OCI-LY7 (cell line): ENCODE measurements at places on chromosomes 3 and 15.

DNA sequence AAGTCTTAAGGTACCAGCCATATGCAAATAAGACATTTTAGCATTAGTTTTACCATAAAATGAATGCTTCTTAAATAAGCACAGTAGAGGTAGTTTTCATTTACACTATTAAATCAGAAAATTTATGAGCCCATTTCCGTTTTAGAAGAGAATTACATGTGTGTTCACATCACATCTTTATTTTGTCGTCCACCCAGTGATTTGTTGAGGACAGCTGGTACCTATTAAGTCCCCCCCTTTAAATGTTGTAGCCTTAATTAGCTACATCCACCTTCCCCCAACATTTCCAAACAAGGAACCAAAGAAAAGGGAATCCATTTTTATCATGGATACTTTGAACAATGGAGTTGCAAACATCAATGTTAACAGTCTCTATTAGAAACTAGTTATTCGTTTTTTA lies 6.8 kb downstream of the IL17RD start:
- DNase-seq = no peak

DNA sequence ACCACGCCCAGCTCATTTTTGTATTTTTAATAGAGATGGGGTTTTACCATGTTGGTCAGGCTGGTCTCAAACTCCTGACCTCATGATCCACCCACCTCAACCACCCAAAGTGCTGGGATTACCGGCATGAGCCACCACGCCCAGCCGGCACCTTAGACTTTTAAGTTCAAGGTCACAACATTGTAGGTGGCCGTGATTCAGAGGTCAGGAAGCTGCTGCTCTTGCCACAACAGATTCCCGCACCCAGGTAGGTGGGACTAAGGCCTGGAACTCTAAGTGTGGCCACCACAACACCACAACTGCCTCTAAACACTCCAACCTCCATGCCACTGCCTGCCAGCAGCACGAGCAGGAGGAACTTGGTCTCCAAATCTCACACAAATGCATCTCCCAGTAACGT lies 196.8 kb downstream of the STT3B start:
- no peak for DNase-seq

- no peak for DNase-seq
Observed at GRCh38 chr3:32873531-32874130, 55.8 kb downstream of the TRIM71 start.

- peak; percentile 38 for DNase-seq
Observed at GRCh38 chr3:39414421-39414907, 7.9 kb downstream of the RPSA start.

- no peak for DNase-seq
Observed at GRCh38 chr3:33424606-33425452, 15.4 kb downstream of the UBP1 start.

DNA sequence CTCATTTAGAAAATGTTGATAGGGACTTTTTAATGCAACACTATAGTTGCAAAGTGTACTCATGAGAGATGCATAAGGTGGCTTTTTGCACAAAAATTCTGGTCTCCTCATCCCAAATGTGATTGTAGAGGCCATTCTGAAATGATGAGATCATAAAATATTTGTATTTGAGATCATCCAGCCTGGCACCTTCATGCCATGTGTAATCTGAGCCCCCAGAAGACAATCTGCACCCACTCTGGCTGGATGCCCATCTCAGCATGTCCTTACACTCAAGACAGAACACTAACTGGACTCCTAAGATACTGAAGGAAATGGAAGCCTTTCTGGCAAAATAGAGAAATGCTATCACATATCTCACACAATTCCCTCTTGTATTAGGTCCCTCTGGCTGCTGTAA lies 49.2 kb downstream of the SLC7A14 start:
- DNase-seq = no peak

- DNase-seq = no peak
Observed at GRCh38 chr3:187640569-187641059, 29.6 kb downstream of the SST start.

GRCh38 chr3:178369006-178369405 lies 167.2 kb upstream of the KCNMB2 start:
- DNase-seq = no peak

GRCh38 chr15:33757516-33758232 lies 210.6 kb upstream of the CHRM5 start:
- no peak for DNase-seq

GRCh38 chr15:60480888-60481287 lies 1.9 kb upstream of the ICE2 start:
- DNase-seq = no peak

GRCh38 chr3:112779558-112780480 lies 66.8 kb downstream of the CD200R1L start:
- no peak for DNase-seq

GRCh38 chr3:187136936-187137335 lies 2.4 kb downstream of the RPL39L start:
- DNase-seq = no peak

GRCh38 chr15:29936353-29937049 lies 114.2 kb upstream of the TJP1 start:
- DNase-seq = no peak

DNA sequence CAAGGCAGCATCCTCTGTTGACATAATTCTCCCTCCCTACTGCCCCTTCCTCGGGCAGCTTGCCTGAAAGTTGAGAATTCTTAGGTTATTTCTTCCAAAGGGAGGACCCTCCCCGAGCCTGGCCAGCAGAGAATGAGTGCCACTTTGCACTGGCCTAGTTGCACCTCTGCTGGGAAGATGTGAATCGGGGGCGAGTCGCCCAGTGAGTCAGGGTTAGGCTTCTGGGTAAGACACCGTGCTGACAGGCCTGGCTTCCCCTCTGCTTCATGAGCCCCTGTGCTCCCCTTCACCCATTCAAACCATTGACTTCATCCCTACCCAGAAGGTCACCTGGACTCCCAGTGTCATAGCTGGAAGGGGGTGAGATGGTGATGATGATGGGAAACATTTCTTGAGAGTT lies 82.3 kb downstream of the AAGAB start:
- DNase-seq = no peak

DNA sequence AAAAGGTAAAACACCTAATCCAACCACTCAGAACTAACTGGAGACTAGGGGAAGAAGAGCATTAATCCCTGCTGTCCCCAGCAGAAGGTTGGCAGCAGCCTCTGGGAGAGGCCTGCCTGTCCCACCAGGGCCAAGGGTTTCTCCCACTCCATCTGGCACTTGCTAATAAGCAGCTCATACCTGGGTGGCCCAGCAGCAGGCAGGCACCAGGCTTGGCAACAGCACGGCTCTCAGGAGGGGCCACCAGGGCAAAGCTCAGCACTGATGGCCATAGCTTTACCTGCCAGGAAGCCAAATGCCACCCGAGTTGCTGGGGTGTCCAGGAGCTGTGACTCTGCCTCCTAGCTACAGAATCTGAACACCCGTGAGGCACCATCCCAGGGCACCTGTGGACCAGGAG lies 58.3 kb downstream of the BOC start:
- DNase-seq = no peak

- DNase-seq = peak; percentile 16
Observed at GRCh38 chr3:114405202-114405990, 111.6 kb downstream of the TIGIT start.

- no peak for DNase-seq
Observed at GRCh38 chr15:59329570-59330350, 42.9 kb downstream of the MYO1E start.

GRCh38 chr15:75002398-75002797 lies 7.0 kb downstream of the SCAMP5 start:
- no peak for DNase-seq

GRCh38 chr3:51622868-51623267 lies 48.2 kb upstream of the TEX264 start:
- DNase-seq = no peak

DNA sequence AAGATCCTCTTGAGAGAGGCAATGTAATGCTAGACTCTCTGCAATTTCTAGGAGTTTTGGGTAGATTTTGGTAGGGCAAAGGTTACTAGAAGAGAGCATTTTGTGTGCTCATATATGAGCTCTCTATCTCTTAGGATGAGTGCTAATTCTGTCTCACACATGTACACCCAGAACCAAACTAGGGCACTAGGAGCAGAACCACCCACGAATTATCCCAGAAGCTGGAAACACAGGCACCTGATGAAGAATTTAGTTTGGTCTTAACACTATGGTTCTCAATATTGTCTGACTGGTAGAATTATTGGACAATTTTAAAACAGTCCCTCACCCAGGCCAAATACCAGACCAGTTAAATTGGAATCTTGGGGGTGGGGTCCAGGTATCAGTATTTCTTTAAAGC lies 94.8 kb downstream of the PRICKLE2 start:
- no peak for DNase-seq

- DNase-seq = no peak
Observed at GRCh38 chr15:29401644-29402043, 132.0 kb upstream of the NSMCE3 start.

DNA sequence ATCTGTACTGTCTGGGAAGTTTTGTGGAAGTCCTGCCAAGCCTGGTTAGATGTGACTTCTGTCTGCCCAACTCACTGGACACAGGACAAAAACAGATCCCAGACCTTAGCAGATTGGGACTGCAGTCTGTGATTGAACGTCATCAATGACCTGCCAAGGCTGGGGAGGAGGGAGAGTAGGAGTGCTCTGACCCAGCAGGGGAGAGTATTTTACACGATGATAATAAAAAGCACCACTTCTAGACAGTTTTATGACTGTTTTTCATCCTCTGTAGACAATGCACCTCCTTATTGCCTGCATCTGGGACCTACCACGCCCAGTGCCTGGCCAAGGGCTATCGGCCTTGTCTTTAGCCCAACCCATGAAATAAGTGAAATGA lies 102.3 kb upstream of the NR2E3 start:
- DNase-seq = no peak

DNA sequence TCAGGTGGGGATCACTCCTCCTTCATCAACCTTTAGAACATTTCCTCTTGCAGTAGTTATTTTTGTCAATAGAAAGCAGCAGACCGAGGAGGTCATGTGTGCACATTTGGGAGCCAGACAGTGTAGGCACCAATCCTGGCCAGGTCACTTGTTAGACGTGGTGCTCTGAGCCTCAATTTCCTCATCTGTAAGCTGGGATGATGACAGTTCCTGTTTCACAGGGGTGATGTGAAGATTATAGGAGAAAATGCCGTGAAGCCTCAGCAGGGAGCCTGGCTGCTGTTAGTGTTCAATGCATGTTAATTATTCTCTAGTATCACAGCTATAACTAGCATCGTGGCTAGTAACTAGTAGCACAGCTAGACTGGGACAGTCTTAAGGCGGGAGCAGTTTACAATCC lies 64.7 kb downstream of the ATP2B2 start:
- DNase-seq = no peak

DNA sequence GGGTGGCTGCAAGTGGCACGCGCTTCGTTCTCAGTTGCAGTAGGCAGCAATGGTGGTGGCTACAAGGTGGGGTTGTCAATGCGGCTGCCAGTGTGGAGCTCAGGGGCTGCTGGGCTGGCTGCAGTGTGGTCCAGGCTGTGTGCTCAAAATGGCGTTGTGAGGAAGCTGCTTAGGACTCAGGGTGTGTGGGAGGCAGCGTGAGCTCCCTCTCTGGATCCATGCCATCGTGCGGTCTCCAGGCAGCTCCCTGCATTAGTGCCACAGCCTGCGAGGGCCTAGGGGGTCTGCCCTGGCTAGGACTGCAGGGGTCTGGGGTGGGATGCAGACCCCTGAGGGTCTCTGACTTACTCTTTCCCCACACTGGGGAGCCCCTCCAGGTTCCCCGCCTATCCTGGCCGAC lies 397.2 kb downstream of the OCA2 start:
- no peak for DNase-seq

GRCh38 chr15:47383102-47383501 lies 334.2 kb upstream of the SEMA6D start:
- DNase-seq = no peak

DNA sequence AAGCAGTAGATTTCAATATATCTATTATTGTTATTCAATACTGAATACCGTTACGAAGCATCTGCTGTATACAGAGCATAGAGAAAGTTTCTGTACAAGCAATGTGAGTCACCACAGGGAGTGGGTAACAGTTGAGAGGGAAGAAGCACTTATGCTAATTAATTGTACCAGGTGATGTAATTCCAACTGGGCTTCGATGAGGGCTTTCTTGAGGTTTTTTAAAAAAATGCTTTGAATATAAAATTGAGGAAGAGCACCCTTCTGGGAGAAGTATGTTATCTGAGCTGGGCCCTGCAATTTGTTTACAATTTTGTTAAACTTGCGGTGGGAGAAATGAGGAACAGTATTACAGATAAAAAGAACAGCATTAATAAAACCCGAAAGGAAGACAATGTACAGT lies 197.9 kb downstream of the TPRG1 start:
- DNase-seq = no peak

- peak; percentile 32 for DNase-seq
Observed at GRCh38 chr3:152193673-152194267, 75.0 kb upstream of the MBNL1 start.

GRCh38 chr3:173660645-173661299 lies 263.2 kb downstream of the NLGN1 start:
- no peak for DNase-seq

DNA sequence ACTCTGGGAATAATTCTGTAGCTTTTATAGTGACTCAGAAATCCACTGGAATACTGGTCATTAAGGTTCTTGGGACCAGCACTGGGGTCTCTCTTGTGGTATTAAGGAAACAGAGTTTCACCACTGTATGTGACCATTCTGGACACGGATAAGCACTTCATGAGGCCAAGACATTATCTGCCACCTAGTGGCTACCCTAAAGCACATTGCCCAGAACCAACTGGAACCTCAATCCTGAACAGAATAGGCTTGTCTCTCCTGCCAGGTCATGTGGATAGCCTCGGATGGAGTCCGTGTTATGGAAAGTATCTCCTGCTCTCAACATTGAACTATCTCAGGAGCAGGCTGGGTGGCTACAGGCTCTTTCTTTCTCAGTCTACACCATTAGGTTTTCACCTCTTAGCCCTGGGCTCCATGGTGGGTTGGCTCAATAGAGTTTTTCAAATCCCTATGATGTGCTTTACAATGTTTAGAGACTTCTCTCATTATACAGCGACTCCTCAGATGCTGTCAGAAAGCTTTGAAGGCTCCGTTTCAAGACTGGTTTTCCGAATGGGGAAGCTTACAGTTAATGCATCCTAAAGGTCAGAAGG lies 167.6 kb upstream of the ST8SIA2 start:
- DNase-seq = peak; percentile 34

DNA sequence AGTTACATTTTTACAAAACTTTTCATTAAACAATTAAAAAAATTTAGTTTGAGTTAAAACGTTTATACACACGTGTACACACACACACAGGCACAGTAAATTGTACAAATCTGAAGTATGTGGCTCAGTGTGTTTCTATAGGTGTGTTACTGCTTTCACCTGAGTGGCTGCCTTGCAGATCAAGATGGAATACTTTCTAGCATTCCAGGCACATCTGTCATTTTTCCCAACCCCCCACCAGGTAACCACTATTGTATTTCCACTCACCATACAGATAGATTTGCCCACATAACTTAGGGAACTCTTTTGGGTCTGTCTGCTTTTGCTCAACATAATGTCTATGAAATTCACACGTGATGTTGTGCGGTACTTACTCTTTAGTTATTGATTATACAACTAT lies 141.1 kb downstream of the PTPRG start:
- DNase-seq = no peak

GRCh38 chr3:104907507-104907906 lies 459.2 kb upstream of the ALCAM start:
- no peak for DNase-seq

GRCh38 chr3:71510510-71510909 lies 73.0 kb downstream of the FOXP1 start:
- DNase-seq = peak; percentile 68
